Germinal center (tissue), 1 donor: ENCODE measurements at places on chromosomes 2 and 18.

- DNase-seq = no peak
Measured at GRCh38 chr18:22179631-22180030, 10.2 kb downstream of the GATA6 start.

GRCh38 chr18:26002375-26002910 lies 88.0 kb downstream of the SS18 start:
- DNase-seq = no peak

DNA sequence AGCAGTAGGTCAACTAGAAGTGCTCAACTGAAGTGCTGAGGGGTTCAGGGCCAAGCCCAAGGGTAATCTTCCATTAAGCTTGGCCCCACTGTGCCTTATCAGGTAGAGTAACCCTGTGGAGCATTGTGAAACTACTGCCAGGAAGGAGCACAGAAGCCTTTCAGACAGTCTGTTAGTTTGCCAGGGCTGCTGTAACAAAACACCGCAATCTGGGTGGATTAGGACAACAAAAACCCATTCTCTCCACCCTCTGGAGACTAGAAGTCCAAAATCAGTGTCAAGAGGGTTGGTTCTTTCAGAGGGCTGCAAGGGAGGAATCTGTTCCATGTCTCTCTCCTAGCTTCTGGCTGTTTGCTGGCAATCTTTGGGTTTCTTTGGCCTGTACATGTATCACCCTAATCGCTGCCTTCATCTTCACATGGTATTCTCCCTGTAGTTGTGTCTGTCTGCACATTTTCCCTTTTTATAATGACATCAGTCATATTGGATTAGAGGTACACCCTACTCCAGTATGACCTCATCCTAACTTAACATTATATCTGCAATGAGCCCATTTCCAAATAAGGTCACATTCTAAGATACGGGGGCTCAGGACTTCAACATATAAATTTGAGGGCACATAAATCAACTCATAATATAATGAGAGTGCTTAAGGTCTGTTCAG lies 21.2 kb downstream of the VIT start:
- DNase-seq = no peak

DNA sequence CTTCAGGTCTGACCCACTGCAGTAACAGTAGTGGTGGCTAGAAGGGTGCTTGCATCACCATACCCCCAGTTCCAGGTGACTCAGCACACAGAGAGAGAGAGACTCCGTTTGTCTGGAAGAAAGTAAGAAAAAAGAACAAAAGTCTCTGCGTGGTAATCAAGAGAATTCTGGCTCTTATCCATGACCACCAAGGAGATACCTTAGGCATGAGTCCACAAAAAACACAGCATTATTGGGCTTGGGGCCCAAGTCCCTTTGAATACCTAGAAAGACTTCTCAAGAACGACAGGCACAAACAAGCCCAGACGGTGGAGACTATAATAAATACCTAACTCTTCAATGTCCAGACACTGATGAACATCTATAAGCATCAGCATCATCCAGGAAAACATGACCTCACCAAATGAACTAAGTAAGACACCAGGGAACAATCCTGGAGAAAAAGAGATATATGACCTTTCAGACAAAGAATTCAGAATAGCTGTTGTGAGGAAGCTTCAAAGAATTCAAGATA lies 21.7 kb upstream of the BAZ2B start:
- DNase-seq = no peak

DNA sequence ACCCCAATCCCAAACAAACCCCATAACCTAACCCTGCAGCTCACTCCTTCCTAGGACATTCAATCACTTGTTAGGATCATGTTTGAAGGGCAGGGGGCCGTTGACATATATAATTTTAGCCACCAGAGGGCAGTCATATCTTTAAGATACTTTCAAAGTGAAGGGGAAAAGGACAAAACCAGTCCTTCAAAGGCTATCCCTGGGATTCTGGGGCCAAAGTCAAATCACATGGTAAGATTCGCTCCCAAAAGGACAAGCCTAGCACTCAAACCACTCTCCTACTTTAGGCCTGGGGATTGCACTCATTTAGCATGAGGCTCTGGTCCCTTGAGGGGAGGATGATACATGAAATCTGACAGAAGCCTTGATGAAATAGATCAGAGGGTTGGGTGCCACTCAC lies 44.6 kb downstream of the HAUS1 start:
- DNase-seq = peak; percentile 34

- DNase-seq = no peak
Measured at GRCh38 chr18:37261246-37261840, 304.3 kb downstream of the CELF4 start.

GRCh38 chr18:54825601-54826344 lies 2.5 kb upstream of the RAB27B start:
- DNase-seq = no peak

- no peak for DNase-seq
Measured at GRCh38 chr2:159030674-159031380, 62.4 kb downstream of the TANC1 start.

DNA sequence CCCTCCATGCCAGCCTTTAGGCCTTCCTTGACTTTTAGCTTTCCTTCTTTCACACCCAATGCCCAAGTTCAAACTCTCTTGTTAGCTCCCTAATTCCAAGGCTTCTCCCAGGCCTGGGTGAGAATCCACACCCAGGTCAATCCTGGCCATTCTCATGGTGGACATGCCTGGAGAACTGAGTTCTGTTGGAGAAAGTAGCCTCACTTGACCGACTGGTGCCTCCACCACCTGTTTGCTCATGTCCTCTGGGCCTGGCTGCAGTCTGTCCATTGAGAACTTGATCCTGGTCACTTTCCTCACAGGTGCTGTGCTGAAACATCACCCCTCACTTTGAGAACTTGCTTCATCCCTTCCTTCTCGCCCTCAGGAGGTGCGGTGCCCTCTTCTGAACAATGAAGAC lies 189.1 kb upstream of the TWIST2 start:
- DNase-seq = no peak

DNA sequence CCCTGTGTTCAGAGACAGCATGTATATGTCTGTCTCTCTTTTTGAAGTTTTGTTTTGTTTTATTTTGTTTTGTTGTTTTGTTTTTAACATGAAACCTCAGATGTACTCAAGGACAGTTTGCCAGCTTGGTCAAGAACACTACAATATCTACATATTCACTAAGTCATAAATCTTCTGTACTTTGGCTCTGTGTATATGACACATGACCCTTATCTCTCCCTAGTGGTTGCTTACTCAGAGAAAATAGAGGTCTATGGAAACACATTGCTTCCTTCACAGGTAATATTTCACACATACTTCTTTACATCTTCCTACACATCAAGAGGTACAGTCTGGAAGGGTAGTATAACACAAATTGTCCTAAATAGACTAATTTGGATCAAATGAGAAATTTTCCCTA lies 312.6 kb upstream of the VRK2 start:
- DNase-seq = no peak

GRCh38 chr2:165618806-165619205 lies 149.3 kb downstream of the CSRNP3 start:
- DNase-seq = no peak

DNA sequence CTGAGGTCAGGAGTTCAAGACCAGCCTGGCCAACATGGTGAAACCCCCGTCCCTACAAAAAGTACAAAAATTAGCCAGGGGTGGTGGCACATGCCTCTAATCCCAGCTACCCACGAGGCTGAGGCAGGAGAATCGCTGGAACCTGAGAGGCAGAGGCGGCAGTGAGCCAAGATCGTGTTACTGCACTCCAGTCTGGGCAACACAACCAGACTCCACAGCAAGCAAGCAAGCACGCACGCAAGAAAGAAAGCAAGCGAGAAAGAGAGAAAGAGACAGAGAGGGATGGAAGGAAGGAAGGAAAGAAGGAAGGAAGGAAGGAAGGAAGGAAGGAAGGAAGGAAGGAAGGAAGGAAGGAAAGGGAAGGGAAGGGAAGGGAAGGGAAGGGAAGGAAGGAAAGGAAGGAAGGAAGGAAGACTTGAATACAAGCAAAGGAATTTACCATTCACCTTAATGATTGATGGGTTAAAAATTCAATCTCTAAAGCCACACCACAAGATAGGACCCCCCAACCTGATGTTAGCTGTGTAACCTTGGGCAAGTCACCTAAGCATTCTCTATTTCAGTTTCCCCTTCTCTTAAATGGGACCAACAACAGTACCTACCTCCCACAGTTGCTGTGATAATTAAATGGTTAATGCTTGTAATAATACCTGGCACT lies 181.7 kb downstream of the ATAD2B start:
- DNase-seq = no peak

- no peak for DNase-seq
Measured at GRCh38 chr2:234679741-234680687, 183.1 kb upstream of the ARL4C start.

DNA sequence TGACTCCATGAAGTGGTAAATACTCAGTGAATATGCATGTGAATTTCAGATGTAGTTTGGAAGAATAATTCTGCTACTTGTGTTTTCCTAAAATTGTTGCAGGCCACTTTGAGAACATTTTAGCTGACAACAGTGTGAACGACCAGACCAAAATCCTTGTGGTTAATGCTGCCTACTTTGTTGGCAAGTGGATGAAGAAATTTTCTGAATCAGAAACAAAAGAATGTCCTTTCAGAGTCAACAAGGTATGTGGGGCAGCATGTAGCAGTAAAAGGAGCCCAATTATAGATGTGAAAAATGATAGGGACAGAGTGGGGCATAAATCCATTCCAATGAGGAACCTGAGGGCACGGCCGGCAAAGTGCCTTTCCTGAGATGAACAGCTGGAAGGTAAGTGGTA lies 16.1 kb downstream of the SERPINB5 start:
- no peak for DNase-seq

DNA sequence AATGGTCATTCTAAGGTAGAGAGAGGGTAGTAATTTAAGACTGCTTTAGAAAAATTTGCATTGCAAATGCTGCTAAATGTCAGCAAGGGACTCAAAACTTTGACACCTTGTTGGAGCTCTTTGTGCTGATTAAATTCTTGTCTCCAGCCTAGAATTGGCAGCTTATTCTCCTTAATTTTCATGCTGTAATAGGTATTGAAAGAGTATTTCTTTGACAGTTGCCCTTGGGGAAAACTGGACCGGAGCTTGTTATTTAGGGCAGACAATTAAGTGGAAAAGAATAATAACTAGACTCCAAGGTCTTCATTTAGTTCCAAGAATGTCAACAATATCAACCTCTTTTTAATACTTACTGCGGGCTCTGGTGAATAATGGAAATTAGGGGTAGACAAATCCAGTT lies 264.0 kb downstream of the TPGS2 start:
- DNase-seq = no peak

- DNase-seq = no peak
Measured at GRCh38 chr2:20212871-20213503, 11.9 kb downstream of the SDC1 start.

GRCh38 chr18:12943215-12943614 lies 4.6 kb upstream of the SEH1L start:
- DNase-seq = no peak

- DNase-seq = no peak
Measured at GRCh38 chr18:70280007-70280925, 8.6 kb upstream of the SOCS6 start.

- DNase-seq = no peak
Measured at GRCh38 chr2:97891611-97892010, 104.1 kb downstream of the TMEM131 start.

- no peak for DNase-seq
Measured at GRCh38 chr18:39951142-39951720, 2003.8 kb upstream of the PIK3C3 start.

- DNase-seq = no peak
Measured at GRCh38 chr2:10162586-10163497, 40.3 kb downstream of the RRM2 start.

GRCh38 chr2:241064008-241064801 lies 37.9 kb downstream of the MTERF4 start:
- DNase-seq = peak; percentile 54

GRCh38 chr18:10431680-10432079 lies 22.8 kb upstream of the APCDD1 start:
- DNase-seq = no peak

- no peak for DNase-seq
Measured at GRCh38 chr18:67840379-67840778, 323.9 kb upstream of the DSEL start.

- DNase-seq = no peak
Measured at GRCh38 chr2:61117534-61117933, 44.5 kb upstream of the C2orf74 start.

GRCh38 chr2:98896944-98897343 lies 39.1 kb downstream of the CRACDL start:
- DNase-seq = no peak

DNA sequence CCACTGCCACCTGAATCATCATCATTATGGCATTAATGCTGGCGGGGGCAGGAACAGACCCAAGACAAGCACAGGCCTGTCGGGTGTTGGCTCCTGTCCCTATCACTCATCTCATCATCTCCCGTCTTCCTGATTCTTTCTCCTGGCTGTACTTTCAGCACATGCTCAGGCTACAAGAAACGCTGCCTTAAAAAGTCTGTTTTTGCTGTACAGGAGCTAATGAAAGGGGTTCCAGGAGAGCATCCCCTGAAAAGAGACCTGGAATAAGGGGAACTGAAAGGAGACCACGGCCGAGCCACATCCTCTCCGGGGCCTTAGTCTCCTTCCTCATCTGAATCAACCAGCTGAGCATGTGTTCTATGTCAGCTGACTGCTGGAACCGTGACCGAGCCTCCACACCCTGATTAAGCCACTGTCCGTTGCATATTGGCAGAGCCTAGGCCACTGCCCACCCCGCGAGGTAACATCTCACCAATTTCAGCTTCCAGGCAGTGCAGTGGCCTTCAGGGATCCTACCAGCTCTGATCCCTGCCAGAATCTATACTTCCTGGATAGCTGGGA lies 62.6 kb downstream of the DNMT3A start:
- peak; percentile 77 for DNase-seq

DNA sequence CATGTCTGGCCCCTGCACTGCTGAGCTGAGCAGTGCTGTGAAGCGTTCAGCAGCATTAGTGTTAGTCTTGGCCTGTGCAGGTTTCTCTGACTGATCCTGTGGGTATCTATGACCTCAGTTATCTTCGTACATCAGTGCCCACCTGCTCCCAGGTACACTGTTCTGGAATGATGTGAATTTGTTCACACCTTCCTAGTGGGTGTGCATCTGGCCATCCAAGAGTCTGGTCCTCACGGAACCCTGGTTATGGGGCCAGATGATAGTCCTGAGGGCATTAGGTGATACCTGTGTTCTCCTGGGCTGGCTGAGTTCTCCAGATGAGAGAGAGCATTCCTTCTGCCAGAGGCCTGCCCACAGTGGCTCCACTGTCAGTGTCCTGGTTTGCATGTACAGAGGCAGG lies 57.2 kb downstream of the INPP4A start:
- no peak for DNase-seq

- no peak for DNase-seq
Measured at GRCh38 chr2:190454795-190455194, 46.6 kb downstream of the MFSD6 start.
